Amniotic stem cell (primary cell): ENCODE measurements at places on chromosomes 5 and 9.

GRCh38 chr5:79962575-79963222, 28.4 kb downstream of the MTX3 start:
- no peak for DNase-seq

- DNase-seq = no peak
These were observed 69.4 kb upstream of the CD180 start for GRCh38 chr5:67265951-67266350.

DNA sequence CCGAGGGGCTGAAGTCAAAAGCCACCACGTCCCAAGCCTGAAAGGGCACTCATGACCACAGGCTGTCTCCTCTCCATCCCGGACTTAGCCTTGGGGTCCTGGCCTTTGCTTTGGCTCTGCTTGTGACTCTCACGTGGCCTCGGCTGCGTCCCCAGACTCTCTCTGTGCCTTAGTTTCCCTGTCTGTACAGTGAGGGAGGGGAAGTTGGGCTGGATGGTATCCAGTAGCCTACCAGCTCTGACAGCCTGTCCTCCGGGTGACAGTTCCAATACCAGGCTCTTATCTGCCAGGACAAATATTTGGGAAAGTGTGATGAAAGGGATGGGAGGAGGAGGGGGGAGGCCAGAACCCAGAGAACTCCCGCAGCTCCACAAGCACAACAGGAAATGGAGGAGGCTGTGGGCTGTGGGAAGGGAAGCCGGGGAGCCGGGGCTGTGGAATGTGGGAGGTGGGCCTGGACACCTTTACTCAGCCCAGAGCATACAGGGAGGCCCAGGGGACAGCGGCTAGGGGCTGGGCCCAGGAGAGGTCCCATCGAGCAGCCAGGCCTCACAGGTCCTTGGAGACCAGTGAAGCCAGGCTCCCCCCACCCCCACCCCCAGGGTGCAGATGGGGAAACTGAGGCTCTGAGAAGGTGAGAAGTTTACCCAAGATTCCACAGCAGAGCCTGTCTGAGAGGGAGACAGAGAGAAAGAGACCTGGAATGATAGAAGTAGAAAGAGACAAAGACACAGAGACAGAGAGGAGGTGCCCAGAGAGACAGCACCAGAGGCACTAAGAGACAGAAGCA, 18.3 kb downstream of the PDGFRB start:
- DNase-seq = no peak

DNA sequence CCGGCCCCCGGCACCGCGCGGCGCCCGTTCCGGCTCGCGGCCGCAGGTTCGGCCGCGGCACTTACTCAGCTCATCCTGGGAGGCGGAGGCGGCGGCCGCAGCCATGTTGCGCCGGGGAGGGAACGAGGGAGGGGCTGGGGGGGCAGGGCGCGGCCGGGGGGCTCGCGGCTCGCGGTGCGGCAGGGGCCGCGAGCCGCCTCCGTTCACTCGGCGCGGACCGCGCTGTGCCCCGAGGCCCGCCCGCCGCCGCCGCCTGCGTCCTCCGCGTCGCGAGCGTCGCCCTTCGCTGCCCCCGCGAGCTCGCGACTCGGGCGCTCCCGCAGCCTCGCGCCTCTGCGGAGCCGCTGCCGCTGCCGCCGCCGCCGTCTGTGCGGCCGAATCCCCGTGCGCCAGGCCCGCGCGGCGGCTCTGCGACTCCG, 735 bp downstream of the ECPAS start:
- DNase-seq = no peak

DNA sequence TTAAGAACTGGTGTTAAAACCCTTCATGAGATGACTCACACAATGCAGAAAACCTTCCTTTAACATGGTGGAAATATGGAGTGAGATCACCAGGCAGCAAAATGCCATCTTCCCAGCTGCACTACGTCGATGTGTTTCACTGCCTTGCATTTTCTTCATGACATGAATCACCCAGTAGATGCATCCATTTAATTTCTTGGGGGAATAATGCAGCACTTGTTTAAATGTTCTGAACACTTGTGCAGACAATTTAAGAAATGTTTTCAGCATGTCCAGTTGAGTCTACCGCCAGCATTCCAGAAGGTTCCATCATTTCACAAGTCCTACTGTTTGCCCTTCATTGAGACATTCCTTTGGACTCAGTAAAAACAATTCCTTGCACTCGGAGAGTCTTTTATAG, 81.6 kb downstream of the ADAMTS16 start:
- no peak for DNase-seq

DNA sequence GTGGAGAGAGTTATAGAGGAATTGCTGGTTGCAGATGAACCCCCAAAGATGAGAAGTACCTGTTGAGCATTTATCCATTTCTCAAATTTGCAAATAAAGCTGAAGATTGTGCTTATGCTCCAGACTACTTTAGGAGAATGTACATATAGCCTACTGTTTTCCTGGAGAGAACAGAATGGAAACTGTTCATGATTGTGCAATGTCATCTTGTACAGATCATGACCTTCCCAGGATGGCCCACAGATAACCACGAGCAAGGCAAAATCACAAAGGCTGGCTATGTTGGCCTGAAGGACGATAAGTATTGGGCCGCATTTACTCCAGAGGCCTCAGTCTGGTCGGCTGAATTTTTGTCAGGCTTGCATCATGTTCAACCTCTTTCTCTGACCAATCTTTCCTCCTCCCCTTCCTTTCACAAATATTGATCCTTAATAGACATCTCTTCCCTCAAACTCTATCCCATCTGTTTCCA, 28.5 kb upstream of the RICTOR start:
- DNase-seq = no peak

- DNase-seq = no peak
These were observed 161.7 kb downstream of the OXCT1 start for GRCh38 chr5:41708604-41708940.

DNA sequence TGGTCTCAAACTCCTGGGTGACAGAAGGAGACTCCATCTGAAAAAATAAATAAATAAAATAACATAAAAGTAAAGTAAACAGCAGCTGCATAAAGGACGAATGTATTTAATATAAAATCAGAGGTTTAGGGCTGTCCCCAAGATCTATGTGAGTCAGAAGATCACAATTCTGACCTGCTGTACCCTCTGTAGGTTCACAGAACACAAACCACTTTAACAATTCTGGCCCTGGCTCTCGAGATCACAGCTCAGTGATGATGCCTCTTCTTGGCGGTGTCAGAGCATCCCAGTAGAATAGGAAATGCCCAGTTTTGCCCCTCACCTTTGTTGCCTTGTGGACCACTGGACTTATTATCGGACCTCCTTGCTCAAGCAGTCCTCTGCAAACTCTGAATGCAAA, 380.9 kb downstream of the TLE1 start:
- DNase-seq = no peak
